ENCODE measurements at places on chromosomes 1 and 21. TPM values are rescaled to one million over a fixed set of nuclear protein-coding genes. Genes with fewer than 3 reads are reported as not detected.

GRCh38 chr1:112528076-112528475, 19.3 kb downstream of the WNT2B start:
- DNase-seq = no peak

DNA sequence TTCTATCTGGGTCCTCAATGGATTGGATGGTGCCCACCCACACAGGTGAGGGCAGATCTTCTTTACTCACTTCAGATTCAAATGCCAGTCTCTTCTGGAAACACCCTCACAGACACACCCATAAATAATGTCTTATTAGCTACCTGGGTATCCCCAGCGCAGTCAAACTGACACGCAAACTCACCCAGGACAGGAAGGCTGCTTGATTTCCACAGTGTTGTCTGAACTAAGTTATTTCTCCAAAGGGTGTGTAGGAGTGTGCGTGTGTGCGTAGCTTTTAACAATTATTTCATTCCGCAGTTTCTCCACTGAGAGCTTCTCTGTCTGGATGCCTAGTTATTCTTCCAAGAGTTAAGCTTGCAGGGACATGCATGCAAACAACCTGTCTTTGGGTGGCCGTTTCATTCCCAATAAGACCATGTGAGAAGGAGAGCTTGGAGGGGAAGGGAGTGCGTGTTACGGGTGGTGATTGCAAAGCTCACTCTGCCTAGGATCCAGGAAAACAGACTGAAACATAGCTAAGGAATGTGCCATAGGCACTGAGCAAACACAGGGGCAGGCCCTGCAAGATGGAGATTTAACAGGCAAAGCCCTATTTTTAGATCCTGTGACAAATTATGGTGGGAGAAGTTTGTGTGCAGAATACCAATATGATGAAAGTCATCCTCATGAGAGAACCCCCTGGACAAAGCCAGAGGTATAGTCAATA, 269.7 kb downstream of the DYRK1A start:
- peak; percentile 79 for DNase-seq

The NTMT2 gene
- total RNA-seq = not detected

The HRNR gene
- not detected for total RNA-seq

- no peak for DNase-seq
These were observed 48.5 kb downstream of the BACE2 start for GRCh38 chr21:41216486-41216885.

The GSTM5 gene
- not detected for total RNA-seq

DNA sequence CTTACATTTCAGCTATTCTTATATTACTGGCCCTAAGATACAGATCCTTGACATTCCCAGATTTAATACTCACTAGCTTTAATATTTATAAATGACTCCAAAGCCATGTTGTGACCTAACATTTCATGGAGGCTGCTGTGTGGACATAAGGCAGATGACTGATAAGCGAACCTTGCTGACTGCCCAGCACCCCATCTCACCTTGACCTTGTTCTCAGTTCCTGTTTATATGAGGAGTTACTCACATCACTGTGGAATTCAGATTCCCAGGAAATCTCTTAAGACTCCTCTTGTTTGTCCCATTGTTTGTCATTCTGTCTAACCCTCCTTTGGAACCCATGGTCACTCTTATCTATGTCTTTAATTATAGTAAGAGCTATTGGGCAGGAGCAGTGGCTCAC, 21.9 kb downstream of the RAB3B start:
- no peak for DNase-seq

The DIO1 gene
- total RNA-seq = not detected

All from Daoy (cell line).